ENCODE measurements at places on chromosomes 13 and 19.

- peak; percentile 68 for DNase-seq
Measured at GRCh38 chr13:40789275-40790153, at the start of gene SLC25A15. Gene SLC25A15, plus strand, starts transcription at chr13:40789611. Its CDS starts 3,616 bp downstream, at chr13:40793227.

- DNase-seq: no peak
Measured at GRCh38 chr19:51726049-51726448, 2.3 kb upstream of the HAS1 start.

GRCh38 chr19:40055049-40055448, 982 bp downstream of the ZNF780B start:
- DNase-seq: no peak

GRCh38 chr13:97133955-97134354, 88.2 kb upstream of the MBNL2 start:
- no peak for DNase-seq

- no peak for DNase-seq
Measured at GRCh38 chr19:6340493-6341201, 7.2 kb upstream of the ACER1 start.

- no peak for DNase-seq
Measured at GRCh38 chr13:39349391-39349960, 253.5 kb downstream of the LHFPL6 start.
